ENCODE measurements at places on chromosomes 6 and 20.

DNA sequence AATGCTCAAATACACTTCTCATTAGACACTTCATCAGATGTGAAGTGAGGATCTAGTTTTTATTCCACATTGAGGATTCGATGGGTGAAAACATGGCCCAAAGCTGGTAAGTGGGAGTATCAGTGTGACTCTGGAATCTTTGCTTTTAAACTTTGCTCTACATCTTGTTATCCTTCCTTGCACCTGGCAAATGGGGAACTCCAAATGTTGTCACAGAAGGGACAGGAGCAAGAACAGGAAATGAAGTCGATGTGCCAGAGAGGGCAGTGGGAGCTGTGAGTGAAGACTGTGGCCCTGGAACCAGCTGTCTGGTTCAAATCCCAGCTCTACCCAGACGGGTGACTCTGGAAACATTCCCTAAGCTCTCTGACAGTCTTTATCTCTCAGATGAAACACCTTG is 86.7 kb upstream of the AGPAT4 start:
- DNase-seq: no peak

GRCh38 chr20:62644044-62644795 is 1.9 kb downstream of the SLCO4A1 start:
- DNase-seq: no peak

- no peak for DNase-seq
Observed at GRCh38 chr6:109194880-109195279, 99.6 kb downstream of the CEP57L1 start.

GRCh38 chr6:79453558-79454042 is 83.6 kb downstream of the LCA5 start:
- DNase-seq: no peak

DNA sequence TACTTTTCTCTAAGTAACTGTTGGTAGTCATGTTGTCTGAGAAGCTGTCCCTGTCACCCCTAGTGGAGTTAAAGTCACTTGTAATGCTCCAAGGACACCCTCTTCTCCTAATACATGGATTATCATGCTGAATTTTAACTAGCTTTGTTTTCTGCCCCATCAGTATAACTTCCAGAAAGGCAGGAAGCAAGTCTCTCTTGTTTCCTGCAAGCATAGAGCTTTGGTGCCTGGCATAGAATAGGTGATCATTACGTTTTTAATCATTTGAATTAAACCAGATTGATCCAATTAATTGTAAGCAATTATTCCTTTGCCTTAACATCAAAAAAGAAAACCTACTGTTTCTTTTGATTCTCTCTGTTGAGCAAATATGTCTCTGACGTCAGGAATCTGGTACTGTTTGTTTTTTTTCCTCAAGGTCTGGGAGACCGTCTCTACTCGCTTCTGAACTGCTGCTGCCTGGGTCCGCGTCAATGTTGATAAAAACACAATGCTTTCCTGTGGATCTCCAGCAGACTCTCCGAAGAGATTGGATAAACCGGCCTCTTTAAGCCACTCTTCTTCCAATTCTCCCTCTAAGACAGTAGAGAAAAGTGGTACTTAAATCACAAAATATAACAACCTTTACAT is 71.8 kb downstream of the ARHGAP18 start:
- DNase-seq: no peak
